ENCODE measurements at places on chromosomes 6 and 20. TPM values are rescaled to one million over a fixed set of nuclear protein-coding genes. Genes with fewer than 3 reads are reported as not detected.

DNA sequence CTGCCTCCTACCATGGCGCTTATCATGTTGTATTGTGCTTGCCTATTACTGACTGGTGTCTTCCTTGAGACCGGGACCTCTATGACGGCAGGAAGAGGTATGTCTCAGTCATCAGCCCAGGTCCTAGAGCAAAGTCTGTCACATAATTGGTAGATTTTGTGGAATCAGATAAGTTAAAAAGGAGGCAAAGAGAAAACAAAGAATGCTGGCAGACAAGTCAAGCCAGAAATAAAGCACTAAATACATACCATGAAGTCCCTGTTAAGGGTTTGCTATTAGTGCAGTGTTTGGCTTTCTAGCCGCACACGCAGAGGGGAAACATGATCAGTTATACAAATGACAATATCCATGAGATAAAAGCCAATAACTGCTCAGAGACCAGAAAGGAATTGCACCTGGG is 6.0 kb downstream of the TOMM34 start:
- peaks cover 35% of the 10 kb centered on the region for H3K4me1 ChIP-seq
- no peaks in the 10 kb centered on the region for H3K27me3 ChIP-seq
- H3K4me3 ChIP-seq, result peak overlapping the region; percentile 65
- H3K36me3 ChIP-seq, result peaks cover 52% of the 10 kb centered on the region
- peak overlapping the region; percentile 97 for H3K27ac ChIP-seq

- H3K27ac ChIP-seq, result no peak overlapping the region
- peaks cover 26% of the 10 kb centered on the region for H3K27me3 ChIP-seq
- no peaks in the 10 kb centered on the region for H3K36me3 ChIP-seq
Measured at GRCh38 chr20:43363506-43363905, 94.2 kb upstream of the SRSF6 start.

GRCh38 chr6:26389349-26389894 is 6.5 kb downstream of the BTN2A2 start:
- no peak overlapping the region for H3K4me3 ChIP-seq
- H3K36me3 ChIP-seq, result peaks cover 25% of the 10 kb centered on the region
- no peak overlapping the region for H3K27ac ChIP-seq
- peaks cover 5% of the 10 kb centered on the region for H3K4me1 ChIP-seq
- no peak for DNase-seq

DNA sequence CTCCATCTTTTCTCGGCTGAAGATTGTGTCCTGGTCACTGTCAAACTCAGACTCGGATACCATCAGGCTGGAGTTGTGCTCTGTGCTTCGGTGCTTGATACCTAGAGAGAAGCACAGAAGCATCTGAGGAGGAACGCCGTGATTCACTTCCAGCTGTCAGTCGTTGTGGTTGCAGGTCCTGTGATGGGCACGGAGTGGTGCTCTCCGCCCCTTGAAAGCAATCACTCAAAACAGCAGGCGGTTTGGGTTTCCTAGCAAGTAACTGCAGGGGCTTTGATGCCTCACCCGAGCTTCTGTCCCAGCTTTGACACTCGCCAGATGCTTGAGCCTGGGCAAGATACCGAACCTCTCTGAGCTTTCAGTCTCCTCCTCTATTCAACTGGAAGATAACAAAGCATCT is 52.5 kb downstream of the ALDH5A1 start:
- no peaks in the 10 kb centered on the region for H3K36me3 ChIP-seq
- peaks cover 17% of the 10 kb centered on the region for H3K27me3 ChIP-seq
- H3K4me1 ChIP-seq, result no peaks in the 10 kb centered on the region

DNA sequence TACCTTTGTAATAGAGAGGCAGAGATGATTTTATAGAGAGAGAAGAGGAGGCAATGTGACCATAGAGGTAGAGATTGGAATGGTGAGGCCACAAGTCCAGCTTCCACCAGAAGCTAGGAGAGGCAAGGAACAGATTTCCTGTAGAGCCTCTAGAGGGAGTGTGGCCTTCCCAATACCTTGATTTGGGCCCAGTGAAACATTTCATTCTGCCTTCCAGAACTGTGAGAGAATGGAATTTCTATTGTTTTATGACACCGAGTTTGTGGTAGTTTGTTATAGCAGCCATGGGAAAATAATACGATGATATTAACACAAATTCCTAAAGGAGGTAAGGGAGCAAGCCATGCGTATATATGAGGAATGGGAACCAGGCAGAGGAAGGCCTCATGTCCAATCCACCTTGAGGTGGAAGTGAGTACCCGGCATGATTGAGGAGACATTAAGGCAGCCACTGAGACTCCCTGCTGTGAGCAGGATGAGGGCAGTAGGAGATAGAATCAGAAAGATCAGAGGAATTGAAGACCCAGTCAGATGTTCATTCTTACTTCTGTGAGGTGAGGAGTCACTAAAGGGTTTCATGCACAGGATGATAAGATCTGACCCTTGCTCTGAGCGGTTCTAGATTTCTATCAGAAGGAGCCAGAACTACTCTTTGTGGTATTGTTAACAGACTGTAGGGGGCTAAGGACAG is 636.3 kb upstream of the IMPG1 start:
- H3K36me3 ChIP-seq, result no peaks in the 10 kb centered on the region
- DNase-seq, result no peak
- peaks cover 6% of the 10 kb centered on the region for H3K27me3 ChIP-seq

GRCh38 chr6:141790921-141791320 is 341.8 kb upstream of the GJE1 start:
- DNase-seq, result no peak
- H3K4me3 ChIP-seq, result no peak overlapping the region
- no peaks in the 10 kb centered on the region for H3K36me3 ChIP-seq
- H3K27me3 ChIP-seq, result no peaks in the 10 kb centered on the region
- no peak overlapping the region for H3K27ac ChIP-seq

DNA sequence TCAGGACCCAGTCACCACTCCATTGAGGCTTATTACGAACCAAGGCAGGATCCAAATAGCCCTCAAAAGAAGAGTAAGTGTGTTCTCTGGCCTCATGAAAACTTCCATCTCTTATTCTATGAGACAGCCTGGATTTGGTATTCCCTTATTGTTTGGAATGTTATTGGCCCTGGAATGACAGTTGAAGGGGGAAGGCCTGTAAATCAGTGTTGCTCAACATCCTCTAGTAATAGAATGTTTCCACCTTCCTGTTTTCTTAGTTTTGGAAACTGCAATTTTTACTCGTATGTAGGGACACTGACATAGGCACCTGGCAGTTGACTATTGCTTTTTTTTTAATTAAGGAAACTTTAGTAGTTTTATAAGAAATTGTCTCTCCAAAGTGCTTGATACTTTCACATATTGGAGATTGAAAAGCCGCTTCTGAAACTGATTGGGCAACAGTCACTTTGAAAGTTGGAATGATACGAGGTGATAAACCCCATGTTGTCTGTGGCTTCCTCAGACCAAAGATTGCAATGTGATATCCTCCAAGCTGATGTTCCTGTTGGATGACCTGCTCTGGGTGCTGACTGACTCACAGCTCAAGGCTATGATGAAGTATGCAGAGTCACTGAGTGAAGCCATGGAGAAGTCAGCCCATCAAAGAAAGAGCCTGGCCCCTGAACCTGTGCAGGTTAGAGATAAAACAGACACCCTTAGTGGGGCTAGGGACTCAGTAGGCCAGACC is 43.1 kb downstream of the BLTP3A start:
- H3K36me3 ChIP-seq, result peaks cover 8% of the 10 kb centered on the region
- peaks cover 9% of the 10 kb centered on the region for H3K4me1 ChIP-seq
- H3K27ac ChIP-seq, result no peak overlapping the region

Gene PROKR2
- total RNA-seq, result 5.9 TPM

GRCh38 chr6:29629571-29629970 is 3.4 kb downstream of the GABBR1 start:
- peaks cover 49% of the 10 kb centered on the region for H3K27me3 ChIP-seq
- H3K4me1 ChIP-seq, result peaks cover 58% of the 10 kb centered on the region
- H3K27ac ChIP-seq, result no peak overlapping the region
- peak overlapping the region; percentile 92 for H3K4me3 ChIP-seq
- DNase-seq, result no peak

DNA sequence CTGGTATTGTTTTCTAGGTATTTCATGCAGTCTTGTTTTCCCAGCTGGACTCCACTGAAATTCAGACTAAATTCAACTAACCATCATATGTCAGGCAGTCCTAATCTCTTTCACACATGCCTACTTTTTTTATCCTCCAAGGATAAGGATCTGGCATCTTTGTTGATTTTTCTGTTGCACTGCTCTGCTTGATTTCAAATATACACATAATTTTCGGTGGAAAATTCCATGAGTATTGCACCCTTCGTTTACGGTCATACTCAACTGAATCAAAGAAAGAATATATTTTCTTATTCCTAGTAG is 64.8 kb upstream of the UNC93A start:
- H3K27ac ChIP-seq, result no peak overlapping the region
- DNase-seq, result no peak
- no peak overlapping the region for H3K4me3 ChIP-seq
- peaks cover 52% of the 10 kb centered on the region for H3K27me3 ChIP-seq
- peaks cover 17% of the 10 kb centered on the region for H3K4me1 ChIP-seq

GRCh38 chr6:6844530-6844929 is 256.0 kb downstream of the LY86 start:
- H3K36me3 ChIP-seq, result no peaks in the 10 kb centered on the region
- H3K4me3 ChIP-seq, result no peak overlapping the region
- peaks cover 14% of the 10 kb centered on the region for H3K27me3 ChIP-seq
- no peak overlapping the region for H3K27ac ChIP-seq
- H3K4me1 ChIP-seq, result peaks cover 4% of the 10 kb centered on the region
